ENCODE measurements at places on chromosomes 1 and 21.

DNA sequence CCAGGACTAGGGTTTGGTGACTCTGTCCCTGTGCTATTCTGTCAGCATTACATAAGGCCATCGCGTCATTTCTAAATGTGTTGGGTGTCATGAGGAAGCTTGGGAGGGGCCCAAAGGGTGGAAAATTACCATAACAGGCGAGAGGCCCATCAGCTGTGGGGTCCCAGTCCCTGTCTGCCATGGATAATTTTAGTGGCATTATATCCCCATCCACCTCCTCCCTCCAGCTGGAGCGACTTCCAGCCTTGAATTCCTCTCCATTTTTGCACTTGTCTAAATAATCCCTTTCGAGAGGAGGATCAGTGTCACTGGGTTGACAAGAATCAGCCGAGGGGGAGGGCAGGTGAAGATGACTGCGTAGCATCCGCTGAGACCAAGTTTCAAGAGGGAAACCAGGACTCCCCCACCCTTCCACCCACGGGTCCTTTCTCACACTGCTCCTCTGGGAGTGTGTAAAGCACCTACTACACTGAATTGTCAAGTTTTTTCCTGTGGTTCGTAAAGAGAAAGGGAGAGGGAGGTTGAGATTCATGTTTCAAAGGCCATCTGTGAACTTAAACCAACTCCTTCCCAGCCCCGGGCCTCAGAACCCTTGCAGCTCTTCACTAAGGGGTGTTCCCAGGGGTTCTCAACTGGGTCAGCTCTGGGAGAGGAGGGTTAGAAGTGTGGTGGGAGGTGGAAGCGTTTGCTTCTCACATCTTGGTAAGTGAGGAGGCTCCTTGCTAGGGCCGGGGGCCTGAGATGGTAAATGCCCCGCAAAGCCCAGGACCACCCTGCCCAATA is 29.2 kb downstream of the VASH2 start:
- no peak overlapping the region for H3K27ac ChIP-seq
- H3K27me3 ChIP-seq: no peaks in the 10 kb centered on the region
- no peak overlapping the region for H3K4me3 ChIP-seq

GRCh38 chr1:21451212-21451611 is 11.3 kb downstream of the NBPF3 start:
- peaks cover 8% of the 10 kb centered on the region for H3K36me3 ChIP-seq
- no peaks in the 10 kb centered on the region for H3K27me3 ChIP-seq
- DNase-seq: no peak

- DNase-seq: no peak
- no peak overlapping the region for H3K4me3 ChIP-seq
- H3K4me1 ChIP-seq: peaks cover 9% of the 10 kb centered on the region
- no peaks in the 10 kb centered on the region for H3K27me3 ChIP-seq
Measured at GRCh38 chr21:46624050-46624449, 11.4 kb upstream of the PRMT2 start.

DNA sequence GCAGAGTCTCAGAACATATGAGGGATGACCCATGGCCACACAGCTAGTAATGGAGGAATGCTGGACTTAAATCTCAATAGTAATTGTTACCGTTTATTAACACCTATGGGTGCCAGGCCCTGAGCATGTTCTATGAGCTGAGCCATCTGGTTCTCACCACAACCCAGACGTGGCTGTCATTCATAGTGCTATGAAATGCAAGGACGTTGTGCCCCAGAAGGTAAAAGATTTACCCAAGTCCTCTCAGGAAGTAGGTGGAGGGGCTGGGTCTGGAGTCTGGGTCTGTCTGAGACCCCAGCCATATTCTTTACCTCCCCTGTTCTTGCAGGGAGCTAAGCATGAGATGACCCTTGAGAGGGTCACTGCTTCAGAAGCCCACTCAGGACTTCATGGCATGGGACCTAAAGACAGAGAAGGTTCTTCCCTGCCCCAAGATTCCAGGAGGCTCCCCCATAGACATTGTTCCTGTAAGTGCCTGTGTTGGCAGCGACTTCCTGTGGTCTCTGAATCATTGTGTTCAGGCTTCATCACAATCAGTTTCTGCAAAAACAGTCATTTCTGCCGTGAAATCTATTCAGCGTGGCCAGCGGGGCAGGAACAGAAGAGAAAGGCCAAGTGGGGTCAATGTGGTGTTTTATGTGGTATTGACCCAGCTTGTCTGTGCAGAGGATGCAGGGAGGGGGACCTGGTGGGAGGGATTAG is 475.4 kb downstream of the PTPRU start:
- H3K36me3 ChIP-seq: no peaks in the 10 kb centered on the region
- H3K4me3 ChIP-seq: no peak overlapping the region
- no peaks in the 10 kb centered on the region for H3K27me3 ChIP-seq

- no peaks in the 10 kb centered on the region for H3K36me3 ChIP-seq
- H3K4me3 ChIP-seq: no peak overlapping the region
- H3K27me3 ChIP-seq: no peaks in the 10 kb centered on the region
Measured at GRCh38 chr1:172627702-172628101, 31.2 kb upstream of the FASLG start.

Data from tibial artery (tissue), 4 donors.